Mucosa of gallbladder (tissue), 1 donor: ENCODE measurements at places on chromosomes 12 and 14.
A peak's percentile ranks its signal among the peaks of the same experiment; 100 is the strongest.

GRCh38 chr14:51079085-51079484 is 15.8 kb downstream of the TRIM9 start:
- no peak for DNase-seq

DNA sequence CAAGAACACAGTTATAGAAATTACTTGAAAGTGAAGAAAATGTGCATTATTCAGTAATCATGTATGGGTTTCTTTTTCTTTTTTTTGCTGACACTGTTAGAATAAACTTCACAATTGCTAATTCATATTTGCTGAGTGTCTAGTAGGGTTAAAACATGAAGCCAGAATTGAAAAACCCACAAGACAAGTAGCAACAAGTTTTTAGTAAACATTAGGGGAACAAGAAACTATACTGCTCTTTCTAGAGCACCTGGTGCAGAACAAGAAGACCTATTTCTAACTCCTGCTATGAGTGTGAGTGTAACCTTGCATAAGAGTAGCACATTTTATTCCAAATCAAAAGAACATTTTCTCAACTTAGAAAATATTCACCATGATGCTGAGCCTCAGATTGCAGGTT is 83.2 kb downstream of the ITPR2 start:
- no peak for DNase-seq

DNA sequence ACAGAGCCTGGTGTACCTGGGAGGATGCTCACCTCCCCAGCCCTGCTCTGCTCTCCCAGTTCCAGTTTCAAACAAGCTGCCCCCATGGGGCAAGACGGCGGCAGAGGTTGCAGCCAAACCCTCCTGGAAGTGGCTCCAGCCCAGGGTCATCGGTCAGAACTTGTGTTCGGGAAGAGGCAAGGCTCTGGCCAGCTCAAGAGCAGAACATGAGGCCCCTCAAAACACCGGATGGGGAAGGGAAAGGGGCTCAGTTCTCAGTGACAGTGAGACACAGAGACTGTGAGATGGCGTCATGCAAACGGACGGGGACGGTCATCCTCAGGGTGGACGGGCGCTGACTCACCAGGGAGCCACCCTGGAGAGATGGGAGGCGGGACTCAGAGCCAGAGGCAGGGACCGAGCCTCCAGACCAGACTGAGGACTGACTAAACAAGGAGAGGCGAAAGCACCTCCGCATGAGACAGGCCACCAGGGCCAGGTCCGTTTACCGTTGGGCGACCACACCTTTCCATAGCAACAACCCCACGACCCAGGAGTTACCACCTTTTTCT is 63.9 kb upstream of the GALNT9 start:
- no peak for DNase-seq

DNA sequence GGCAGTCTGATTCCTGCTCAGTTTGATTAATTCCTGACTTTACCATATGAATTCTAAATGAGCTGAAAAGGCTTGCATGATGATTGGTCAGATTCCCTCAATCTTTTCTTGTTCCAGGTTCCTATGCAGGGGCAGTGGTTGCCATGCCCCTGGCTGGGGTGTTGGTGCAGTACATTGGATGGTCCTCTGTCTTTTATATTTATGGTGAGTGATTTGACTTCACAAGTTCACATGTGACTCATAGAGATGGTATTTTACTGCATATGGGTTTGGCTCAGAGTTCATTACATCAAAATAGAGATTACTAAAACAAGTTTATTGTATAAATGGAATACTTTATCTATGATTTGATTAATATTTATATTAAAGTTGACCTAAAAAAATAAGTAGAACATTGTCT is 44.8 kb downstream of the SLC17A8 start:
- no peak for DNase-seq

DNA sequence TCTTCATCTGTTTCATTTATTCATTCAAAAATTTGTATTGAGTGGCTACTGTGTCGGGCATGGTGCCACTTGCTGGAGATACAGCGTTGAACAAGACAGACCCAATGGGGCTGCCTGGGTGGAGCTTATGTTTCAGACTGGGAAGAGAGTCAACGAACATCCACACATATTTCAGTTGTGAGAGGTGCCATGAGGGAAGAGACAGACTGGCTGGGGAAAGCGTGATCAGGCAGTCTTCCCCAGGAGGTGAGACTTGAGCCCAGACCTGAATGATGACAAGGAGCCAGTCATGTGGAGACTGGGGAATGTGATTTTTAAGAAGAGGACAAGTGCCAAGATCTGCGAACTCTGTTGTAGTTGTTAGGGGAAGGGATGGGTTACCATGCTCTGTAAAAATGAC is 12.2 kb downstream of the BICD1 start:
- DNase-seq: no peak

GRCh38 chr12:44616402-44616801 is 259.7 kb downstream of the NELL2 start:
- no peak for DNase-seq

DNA sequence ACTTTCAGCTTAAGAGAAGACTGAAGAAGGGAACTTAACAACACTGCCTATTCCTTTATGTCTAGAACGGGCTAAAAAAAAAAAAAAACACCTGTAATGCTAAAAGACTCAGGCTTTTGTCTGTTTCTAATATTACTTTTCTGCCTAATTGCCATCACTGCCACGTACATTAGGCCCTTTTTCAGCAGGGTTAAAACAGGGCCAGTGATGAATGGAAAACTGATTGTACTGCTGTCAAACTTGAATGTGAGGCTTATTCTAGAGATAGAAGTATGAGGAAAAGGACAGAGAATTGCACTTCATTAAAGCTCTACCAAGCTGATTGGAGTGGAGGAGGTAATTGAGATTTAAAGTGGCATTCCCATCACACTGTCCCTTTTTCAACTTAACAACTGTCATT is 535.8 kb downstream of the PRKD1 start:
- no peak for DNase-seq

DNA sequence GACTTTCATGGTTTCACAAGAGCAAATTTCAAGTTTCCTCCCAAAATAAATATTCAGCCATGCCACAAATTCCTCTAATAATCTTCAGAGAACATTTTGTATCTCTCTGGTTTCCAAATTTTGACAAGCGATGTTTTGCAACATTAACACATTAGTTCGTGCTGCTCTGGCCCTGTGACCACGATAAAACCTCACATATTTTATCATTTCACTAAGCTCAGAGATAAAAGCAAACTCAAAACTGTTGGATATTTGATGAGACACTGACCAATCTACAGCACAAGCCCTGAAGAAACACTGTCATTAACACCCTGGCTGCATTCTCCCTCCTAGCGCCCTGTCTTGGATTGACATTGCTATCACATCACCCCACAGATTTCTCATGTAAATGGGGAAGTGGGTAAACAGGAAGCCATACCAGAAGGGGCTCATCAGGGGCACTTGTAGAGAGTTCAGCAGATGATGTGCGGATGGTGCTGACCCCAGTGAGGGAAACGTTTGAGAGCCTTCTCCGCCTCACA is 264.3 kb downstream of the PRKD1 start:
- no peak for DNase-seq

DNA sequence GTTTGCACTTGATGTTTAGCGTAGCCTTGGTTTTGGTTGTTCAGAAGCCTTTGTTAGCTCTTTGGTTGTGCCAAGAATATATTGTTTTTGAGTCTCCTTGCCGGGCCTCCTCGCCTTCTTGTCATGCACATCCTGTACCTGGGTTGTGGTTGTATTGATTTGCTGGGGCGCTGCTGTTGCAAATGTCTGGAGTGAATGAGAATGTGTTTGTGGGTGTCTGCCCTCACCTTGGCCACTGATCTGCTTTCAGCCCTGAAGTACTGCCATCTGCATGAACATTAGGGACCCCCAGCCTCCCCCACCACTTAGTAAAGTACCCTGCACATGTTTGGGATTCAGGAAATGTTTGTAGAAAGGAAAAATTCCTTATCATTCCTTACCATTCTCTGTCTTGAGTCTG is 16.5 kb downstream of the PRKCH start:
- peak; percentile 54 for DNase-seq
